Pulmonary artery endothelial cell (primary cell): ENCODE measurements at places on chromosomes 13 and 19. TPM values are rescaled to one million over a fixed set of nuclear protein-coding genes. Genes with fewer than 3 reads are reported as not detected.

The ARGLU1 gene
- total RNA-seq = 44.0 and 44.9 TPM in 2 replicates

The RFPL4AL1 gene
- 0.21 TPM in 1 of 2 replicates, not detected in the other for total RNA-seq

The PLEKHG2 gene
- 10.7 and 13.2 TPM in 2 replicates for total RNA-seq

The C1QTNF9B gene
- total RNA-seq = not detected in 2 replicates

The LILRA5 gene
- not detected in 2 replicates for total RNA-seq

The ZSWIM9 gene
- 4.5 and 4.9 TPM in 2 replicates for total RNA-seq

The NDUFA11 gene
- 183 and 303 TPM in 2 replicates for total RNA-seq

The PBX4 gene
- 0.07 TPM in 2 replicates for total RNA-seq

The PLK5 gene
- not detected in 2 replicates for total RNA-seq

The PTGER1 gene
- total RNA-seq = 0.71 and 0.73 TPM in 2 replicates

The ERICH6B gene
- not detected in 2 replicates for total RNA-seq

The RTBDN gene
- not detected in 2 replicates for total RNA-seq

The TNFSF9 gene
- total RNA-seq = 0.40 and 0.53 TPM in 2 replicates
